ENCODE measurements at places on chromosomes 3 and 15.
A peak's percentile ranks its signal among the peaks of the same experiment; 100 is the strongest.

DNA sequence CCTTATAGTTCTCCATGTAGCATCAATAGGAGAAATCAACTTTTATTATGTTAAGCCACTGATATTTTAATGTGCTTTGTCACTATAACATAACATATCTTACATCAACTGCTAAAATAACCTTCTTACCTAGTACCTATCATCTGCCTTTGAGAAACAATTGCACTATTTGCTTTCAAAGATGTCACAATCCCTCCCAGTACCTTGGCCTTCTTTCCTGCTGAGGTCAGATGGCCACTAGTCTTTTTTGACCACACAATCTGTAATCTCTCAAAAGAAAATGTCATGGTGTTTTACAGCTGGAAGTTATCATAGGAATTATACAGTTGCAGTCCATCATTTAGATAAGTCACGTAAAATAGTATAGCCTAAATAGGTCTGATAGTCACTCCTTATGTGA is 247.5 kb upstream of the SLITRK3 start:
- DNase-seq: no peak

- DNase-seq: no peak
These were observed 21.4 kb downstream of the CCDC12 start for GRCh38 chr3:46955157-46955556.

DNA sequence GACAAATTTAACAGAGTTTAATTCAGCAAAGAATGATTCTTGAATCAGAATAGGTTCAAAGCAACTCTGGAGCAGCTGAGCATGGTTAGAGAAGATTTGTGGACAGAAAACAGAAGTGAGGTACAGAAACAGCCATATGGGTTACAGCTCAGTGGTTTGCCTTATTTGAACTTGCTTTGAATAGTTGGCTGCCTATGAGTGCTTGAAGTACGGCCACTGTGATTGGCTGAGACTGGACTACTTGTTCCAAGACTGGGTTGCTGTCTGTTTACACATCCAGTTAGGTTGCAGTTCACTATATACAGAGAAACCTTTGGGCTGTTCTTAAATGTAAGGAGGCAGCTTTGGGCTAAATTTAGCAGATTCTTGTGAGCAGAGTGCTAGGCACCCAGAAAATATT is 79.4 kb upstream of the CADPS start:
- DNase-seq: no peak

DNA sequence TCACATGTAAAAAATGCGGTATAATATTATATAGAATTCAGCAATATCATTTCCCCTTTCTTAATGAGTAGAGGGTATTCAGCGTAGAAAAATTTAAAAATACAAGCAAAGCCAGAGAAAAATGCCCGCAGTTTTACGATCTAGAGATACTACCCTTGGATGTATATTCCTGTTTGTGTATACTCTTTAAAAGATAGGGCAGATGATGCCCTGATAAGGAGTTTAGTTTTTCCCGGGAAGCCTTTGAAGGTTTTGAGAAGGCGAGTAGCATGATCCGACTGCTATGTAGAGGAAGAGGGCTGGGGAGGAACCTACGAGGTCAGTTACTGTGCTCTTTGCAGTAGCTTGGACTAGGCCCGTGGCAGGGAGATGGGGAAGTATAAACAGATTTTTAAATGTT is 1.2 kb downstream of the YEATS2 start:
- DNase-seq: no peak

GRCh38 chr3:53162672-53163443 is 1.8 kb downstream of the PRKCD start:
- DNase-seq: no peak

GRCh38 chr3:108137460-108137814 is 46.6 kb upstream of the CD47 start:
- DNase-seq: no peak

- DNase-seq: no peak
These were observed 27.6 kb downstream of the MEX3B start for GRCh38 chr15:82018201-82018600.

GRCh38 chr3:110261141-110261540 is 810.5 kb upstream of the NECTIN3 start:
- no peak for DNase-seq

- no peak for DNase-seq
These were observed 54.2 kb upstream of the AMOTL2 start for GRCh38 chr3:134428401-134428800.

DNA sequence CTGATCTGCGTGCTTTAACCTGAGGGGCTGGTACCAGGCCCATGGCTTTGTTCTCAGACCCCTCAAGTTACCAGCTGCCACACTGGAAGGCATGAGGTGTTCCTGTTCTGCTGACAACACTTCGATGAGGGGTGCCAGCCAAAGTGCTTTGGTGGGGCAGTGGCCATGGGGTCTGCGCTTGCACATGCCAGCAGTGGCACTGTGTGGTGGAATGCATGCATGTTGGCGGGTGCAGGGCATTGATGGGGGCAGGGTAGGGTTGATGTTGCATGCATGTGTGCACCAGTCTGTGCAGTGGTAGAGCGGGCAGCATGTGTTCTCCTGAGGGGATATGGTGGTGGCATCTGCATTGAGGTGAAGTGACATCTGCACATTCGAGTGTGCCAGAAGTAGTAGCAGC is 497.0 kb downstream of the SQOR start:
- DNase-seq: no peak

GRCh38 chr3:12302564-12302963 is 13.7 kb downstream of the PPARG start:
- no peak for DNase-seq

DNA sequence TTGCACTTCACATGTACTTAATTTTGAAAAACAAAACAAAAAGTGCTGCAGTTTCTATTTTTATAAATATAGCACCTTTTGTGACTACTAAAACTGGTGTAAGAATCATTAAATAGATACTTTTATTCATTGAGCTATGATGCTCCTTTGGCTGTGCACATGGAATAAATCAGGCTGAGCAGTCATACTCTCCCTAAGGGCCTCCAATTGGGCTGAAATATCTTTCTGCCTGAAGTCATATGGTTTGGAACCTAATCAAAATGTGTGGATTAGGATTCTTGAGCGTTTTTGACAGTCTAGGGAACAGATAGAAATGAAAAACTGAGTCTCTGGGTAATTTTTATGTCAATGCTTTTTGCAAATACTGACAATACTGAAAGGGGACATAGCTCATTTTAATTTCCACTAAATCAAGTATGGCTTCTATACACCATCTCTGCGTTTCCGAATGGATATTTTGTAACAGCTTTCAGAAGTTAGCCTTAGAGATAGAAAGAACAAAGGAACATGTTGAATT is 392.2 kb upstream of the ROBO1 start:
- DNase-seq: no peak

- no peak for DNase-seq
These were observed 8.9 kb upstream of the RLBP1 start for GRCh38 chr15:89230277-89230676.

DNA sequence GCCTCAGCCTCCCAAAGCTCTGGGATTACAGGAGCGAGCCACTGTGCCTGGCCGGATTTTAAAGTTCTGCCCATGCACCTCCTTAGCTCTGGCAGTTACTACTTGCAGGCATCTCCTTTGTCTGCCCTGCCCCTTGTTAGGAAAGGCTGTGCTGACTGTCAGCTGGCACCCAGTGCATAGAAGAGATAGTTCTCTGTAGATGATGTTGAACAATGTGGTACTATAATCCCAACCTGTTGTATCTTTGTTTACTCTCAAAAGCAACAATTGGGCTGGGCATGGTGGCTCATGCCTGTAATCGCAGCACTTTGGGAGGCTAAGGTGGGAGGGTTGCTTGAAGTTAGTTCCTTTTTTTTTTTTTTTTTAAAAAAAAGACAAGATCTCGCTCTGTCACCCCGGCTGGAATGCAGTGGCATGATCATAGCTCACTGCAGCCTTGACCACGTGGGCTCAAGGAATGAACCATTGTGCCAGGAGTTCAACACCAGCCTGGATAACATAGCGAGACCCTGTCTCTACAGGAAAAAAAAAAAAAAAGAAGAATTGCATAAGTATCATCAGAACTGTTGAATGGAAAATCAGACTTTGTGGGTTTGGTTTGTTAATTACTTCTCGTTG is 30.6 kb downstream of the FLNB start:
- no peak for DNase-seq

DNA sequence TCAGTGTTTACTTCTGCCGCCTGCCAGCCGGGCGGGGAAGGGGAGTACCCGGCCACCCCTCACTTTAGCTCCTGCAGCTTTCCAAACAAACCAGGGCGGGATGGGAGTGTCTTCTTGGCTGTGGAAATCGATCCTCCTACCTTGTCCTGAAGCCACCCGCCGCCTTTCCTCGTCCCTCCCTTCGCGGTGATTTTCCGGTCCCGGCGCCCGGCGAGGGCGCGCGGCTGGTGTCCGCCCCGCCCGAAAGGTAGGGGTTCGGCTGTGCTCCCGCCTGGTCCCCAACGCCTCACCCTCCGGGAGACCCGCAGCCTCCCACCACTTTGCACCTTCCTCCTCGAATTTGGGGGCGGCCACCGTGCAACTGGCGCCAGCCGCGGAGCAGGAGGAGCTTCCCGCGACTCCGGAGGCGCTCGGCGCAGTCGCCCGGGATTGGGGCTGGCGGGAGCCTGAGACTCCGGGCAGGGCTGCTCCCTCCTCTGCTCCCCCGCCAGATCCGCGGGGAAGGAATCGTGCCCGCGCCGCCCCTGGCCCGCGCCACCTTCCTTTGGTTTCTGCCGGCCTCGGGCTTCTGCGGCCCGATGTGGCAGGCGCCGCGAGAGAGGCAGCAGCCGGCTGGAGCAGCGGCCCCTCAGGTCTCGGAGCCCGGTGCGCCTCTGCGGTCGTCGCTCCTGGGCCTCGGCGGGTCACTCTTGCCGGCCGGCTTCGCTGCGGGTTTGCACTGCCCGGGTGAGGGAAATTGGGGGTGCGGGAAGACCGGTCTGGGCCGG is 30.7 kb upstream of the ST3GAL6 start:
- DNase-seq: peak; percentile 55

GRCh38 chr3:23949784-23950183 is 4.7 kb downstream of the NR1D2 start:
- DNase-seq: peak; percentile 49

DNA sequence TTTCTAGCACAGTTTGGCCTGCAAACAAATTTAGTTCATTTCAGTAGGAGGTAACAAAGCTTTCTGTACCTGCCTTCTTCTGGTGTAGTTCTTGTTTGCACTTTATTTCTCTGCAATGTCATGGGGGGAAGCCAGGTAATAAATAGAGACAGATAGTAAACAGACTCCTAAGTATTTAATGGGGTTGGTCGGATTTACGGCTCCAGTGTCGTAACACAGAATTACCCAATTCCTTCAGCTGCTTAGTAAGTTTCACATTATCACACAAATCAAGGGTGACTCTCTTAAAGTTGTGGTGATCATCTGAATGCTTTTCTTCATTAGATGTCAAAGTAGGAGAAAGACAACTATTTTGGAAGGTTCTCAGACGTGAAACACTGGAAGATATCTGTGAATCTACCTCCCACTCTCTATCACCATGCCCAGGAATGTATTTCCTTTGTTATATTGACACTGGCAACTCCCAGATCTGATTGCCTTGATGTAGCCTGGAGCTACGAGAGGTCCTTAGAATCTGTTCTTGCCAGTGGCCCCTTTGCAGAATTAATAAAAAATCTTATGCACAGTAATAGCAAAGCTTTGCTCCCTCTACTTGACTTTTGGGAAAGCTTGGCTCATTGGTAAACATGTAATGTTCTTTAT is 25.0 kb upstream of the TMC3 start:
- DNase-seq: no peak

DNA sequence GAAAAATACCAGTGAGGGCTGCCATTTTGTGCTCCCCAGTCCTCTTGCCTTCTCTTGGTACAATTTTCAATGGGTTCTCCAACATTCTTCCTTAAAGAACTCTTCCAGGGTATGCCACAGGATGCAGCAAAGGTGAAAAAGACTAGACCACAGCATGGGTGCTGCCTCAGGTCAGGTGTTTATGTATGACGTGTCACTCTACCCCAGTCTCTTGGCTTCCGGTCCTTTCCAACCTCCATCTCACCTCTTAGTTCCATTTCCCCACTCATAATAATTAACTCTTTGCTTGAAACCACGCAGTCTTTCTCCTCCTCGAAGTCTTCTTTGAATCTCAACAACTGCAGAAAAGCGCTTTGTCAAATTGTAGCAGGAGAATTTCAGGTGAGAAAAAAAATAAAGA is 104.7 kb upstream of the TBC1D5 start:
- no peak for DNase-seq

DNA sequence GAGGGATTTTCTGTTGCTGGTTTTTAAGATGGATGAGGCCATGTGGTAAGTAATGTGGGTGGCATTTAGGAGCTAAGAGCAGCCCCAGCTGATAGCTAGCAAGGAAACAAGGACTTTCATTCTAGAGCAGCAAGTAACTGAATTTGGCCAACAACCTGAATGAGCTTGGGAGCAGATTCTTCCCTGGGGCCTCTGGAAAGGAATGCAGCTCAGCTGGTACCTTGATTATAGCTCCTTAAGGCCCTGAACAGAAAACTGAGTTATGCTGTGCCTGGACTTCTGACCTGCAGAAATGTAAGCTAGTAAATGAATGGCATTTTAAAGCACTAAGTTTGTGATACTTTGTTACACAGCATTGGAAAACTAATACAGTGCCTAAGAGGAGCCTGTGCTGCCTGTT is 565.5 kb downstream of the PDCD6IP start:
- DNase-seq: no peak

DNA sequence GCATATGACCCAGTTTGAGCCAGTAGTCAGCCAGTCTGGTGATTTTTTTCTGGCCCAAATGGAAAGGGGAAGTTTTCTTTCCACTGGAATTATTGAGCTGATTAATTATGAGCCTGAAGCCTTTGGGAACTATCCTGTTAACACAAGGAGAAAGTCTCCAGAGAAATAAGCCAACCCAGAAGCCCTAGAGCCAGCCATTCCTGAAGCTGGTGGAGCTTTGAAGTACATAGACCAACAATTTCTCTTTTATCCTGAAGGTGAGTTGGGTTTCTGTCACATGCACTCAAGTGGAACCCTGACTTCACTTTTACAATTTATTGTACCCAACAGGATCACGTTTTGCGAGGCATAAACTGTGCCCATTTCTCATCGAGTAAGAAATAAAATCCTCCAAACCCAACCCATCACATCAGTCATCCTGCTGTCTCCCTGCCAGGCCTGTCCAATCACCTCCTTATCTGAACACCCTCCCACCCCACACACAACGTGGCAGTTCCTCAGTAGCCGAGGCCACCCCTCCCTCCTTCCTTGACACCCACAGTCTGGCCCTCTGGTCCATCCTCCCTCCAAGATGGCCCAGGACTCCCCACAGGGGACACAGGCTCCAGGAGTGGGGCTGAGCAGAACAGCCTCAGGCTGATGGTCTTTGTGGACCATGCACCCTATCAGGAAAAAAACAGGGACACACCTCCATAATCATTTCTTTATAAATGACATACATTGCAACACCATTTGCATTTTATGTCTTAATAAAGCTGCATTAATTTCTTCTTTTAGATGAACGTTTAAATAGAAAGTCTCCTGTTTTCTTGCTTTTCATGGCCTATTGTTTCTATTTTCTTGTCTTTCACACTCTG is 55.7 kb upstream of the GATA2 start:
- no peak for DNase-seq

- no peak for DNase-seq
These were observed 42.9 kb upstream of the DIPK2A start for GRCh38 chr3:143928541-143929255.
